Stomach (tissue), 19 donors: ENCODE measurements at places on chromosomes 5 and 9.

DNA sequence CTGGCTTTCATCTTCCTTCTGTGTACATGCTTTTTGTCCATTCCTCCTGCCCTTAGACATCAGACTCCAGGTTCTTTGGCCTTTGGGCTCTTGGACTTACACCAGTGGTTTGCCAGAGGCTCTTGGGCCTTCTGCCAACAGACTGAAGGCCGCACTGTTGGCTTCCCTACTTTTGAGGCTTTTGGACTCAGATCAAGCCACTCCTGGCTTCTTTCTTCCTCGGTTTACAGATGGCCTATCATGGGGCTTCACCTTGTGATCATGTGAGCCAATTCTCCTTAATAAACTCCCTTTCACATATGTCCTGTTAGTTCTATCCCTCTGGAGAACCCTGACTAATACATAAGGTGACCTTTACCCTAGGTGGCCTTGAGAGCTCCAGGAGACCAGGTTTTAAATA is 189.1 kb upstream of the CCNG1 start:
- no peaks in the 10 kb centered on the region for H3K27me3 ChIP-seq
- H3K4me3 ChIP-seq, result no peak overlapping the region
- H3K36me3 ChIP-seq, result no peaks in the 10 kb centered on the region

- no peak overlapping the region for H3K4me3 ChIP-seq
- H3K27ac ChIP-seq, result no peak overlapping the region
Observed at GRCh38 chr5:10904862-10905432, 143.9 kb upstream of the DAP start.

GRCh38 chr9:104987743-104988142 is 59.8 kb upstream of the ABCA1 start:
- H3K4me1 ChIP-seq, result peaks cover 54% of the 10 kb centered on the region
- H3K4me3 ChIP-seq, result no peak overlapping the region
- H3K27me3 ChIP-seq, result no peaks in the 10 kb centered on the region
- no peak for DNase-seq
- H3K27ac ChIP-seq, result no peak overlapping the region

GRCh38 chr5:143836161-143836725 is 24.3 kb downstream of the HMHB1 start:
- no peak overlapping the region for H3K4me3 ChIP-seq
- no peak for DNase-seq
- no peaks in the 10 kb centered on the region for H3K4me1 ChIP-seq
- no peaks in the 10 kb centered on the region for H3K27me3 ChIP-seq
- H3K27ac ChIP-seq, result no peak overlapping the region
- no peaks in the 10 kb centered on the region for H3K36me3 ChIP-seq

DNA sequence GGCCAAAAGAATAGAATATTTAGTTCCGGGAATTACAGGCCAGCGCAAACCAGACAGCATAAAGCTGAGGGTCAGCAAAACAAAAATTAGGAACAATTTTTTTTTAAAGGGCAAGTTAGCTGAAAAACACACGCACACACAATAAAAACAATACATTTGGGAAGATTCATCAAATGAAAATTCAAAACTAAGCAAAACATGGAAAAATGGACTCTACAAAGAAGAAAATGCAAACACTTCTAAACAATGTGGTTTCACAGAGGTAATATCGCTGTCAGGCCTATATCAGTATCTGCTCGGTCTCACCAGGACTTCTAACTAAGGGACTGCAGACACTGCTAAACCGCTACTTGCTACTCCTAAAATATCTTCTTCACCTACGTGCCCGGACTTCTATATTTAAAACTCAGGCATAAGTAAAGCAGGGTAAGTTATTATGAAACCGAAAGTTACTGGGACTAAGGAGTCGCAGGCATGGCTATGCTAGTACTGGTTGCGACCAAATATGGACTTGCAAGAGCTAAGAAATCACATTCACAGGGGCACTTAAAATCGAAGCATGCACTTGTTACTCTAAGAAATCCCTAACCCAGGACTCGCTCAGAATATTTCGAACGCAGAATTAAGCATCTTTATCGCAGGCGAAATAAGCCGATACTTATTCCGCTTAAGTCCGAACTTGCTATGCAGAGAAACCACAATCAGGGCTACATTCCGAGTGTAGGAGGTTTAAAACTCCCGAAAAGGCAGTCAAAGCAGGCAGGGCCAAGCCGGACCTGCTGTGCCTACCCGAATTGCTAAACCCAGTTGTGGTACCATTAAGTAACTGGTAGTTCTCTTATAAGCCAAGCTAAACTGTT is 2.3 kb downstream of the ANXA2R start:
- peak overlapping the region; percentile 47 for H3K27ac ChIP-seq
- DNase-seq, result peak; percentile 79
- H3K27me3 ChIP-seq, result peaks cover 98% of the 10 kb centered on the region
- H3K4me1 ChIP-seq, result no peaks in the 10 kb centered on the region
- H3K4me3 ChIP-seq, result peak overlapping the region; percentile 37
- H3K36me3 ChIP-seq, result no peaks in the 10 kb centered on the region

DNA sequence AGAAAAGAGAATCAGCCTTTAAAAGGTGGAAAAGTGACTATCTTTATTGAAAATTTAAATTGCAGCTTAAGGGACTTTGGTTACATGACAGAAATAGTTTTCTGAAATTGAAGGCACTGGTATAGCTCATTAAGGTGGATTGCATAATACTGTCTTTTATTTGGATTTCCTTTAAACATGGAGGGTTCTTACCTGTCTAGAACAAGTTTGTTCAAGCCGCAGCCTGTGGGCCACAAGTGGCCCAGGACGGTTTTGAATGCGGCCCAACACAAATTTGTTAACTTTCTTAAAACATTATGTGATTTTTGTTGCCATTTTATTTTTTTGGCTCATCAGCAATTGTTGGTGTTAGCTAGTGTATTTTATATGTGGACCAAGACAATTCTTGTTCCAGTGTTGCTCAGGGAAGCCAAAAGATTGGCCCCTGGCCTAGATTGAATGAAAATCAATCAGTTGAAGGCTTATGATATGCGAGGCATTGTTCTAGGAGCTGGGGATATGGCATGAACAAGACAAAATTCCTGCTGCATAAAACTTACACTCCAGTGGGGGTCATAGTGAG is 18.0 kb downstream of the NNT start:
- H3K27me3 ChIP-seq, result no peaks in the 10 kb centered on the region
- no peak overlapping the region for H3K27ac ChIP-seq
- no peak for DNase-seq
- no peak overlapping the region for H3K4me3 ChIP-seq
- H3K36me3 ChIP-seq, result no peaks in the 10 kb centered on the region

DNA sequence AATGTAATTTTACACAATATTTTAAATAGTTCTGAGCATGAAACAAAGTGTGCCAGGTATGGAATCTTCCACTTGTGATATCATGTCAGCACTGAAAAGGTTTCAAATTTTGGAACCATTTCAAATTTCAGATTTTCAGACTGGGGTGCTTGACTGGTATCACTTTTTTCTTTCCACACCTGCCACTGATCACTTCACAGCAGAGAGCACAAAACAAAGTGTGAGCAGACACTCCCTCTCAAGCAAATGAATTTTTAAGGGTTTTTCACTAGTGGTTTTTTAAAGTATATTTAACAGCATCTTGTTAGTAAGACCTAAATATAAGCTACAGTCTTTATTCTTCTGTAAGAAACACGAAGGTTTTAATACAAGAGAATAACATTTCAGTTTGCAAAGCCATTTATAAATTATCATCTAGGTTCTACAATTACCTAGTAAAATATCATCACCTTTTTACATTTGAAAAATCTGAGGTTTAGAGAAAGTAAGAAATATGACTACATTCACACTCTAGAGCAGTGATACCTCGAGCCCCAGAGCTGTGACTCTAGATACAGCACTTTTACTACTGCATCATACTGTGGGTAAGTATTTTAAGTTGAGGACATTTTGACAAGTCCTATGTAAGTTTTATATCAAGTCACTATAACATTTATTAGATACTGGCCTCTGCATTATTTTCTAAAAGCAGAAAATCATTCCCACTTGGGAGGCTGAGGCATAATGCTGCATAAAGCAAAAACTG is 14.6 kb downstream of the GOLPH3 start:
- peaks cover 6% of the 10 kb centered on the region for H3K36me3 ChIP-seq
- peaks cover 33% of the 10 kb centered on the region for H3K4me1 ChIP-seq
- H3K27me3 ChIP-seq, result no peaks in the 10 kb centered on the region
- DNase-seq, result no peak
- H3K4me3 ChIP-seq, result no peak overlapping the region
- H3K27ac ChIP-seq, result no peak overlapping the region

DNA sequence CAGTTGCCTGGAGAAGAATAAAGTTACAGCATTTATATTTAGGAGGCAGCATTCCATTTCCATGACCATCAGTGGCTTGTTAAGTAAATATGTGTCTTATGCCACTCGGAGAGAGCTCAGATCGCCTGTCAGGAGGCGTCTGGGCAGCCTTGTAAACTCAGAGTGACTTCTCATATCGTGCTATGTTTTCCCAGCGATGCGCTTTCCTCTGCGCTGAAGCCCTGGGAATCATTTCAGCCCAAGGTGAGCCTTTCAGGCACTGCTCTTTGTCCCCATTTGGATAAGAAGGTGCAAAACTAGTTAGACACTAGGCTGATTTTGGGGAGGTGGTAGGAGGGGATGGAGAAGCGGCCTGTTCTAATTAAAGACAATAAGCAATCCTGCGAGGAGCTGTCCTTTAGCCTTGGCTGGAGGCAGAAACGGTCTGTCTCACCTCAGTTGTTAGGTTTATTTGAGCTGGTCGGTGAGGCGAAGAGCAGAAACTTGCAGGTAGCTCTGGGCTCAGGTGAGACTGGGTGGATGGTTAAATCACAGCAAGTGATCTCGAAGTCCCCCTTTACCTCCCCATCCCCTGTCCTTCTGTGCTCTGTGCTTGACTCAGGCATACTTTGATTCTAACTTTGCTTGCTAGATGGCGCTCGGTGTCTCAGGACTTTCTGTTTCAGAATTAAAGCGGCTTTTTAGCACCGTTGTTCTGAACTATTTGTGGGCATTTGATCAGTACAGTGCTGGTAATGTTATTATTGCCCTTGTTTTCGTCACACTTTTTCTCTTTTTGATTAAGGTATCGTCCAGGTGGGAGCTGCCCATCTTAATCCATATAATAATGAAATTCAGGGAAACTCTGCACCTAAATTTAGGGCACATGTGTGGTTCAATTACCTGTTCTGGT is 24.6 kb downstream of the NR2F1 start:
- H3K36me3 ChIP-seq, result no peaks in the 10 kb centered on the region
- DNase-seq, result peak; percentile 85
- peaks cover 36% of the 10 kb centered on the region for H3K4me1 ChIP-seq

DNA sequence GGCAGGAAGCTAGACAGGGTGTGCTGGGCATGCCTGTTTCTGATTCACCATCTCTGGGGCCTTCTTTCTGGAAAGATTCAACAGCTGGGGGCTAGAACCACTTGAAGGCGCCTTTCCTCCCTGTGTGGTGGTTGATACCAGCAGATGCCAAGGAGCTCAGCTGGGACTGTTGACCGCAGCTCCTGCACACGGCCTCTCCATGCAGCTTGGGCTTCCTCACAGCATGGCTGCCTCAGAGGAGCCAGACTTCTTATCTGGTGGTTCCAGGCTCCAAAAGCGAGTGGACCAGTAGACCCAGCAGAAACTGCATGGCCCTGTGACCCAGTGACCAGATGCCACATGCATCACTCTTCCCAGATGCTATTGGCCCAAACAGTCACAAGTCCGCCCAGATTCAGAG is 74.7 kb upstream of the COL5A1 start:
- DNase-seq, result peak; percentile 5
- H3K4me1 ChIP-seq, result no peaks in the 10 kb centered on the region
- H3K27me3 ChIP-seq, result no peaks in the 10 kb centered on the region
- H3K27ac ChIP-seq, result no peak overlapping the region
- H3K36me3 ChIP-seq, result no peaks in the 10 kb centered on the region

- peaks cover 10% of the 10 kb centered on the region for H3K4me1 ChIP-seq
- H3K27me3 ChIP-seq, result no peaks in the 10 kb centered on the region
- H3K27ac ChIP-seq, result peak overlapping the region; percentile 10
- H3K36me3 ChIP-seq, result no peaks in the 10 kb centered on the region
- no peak overlapping the region for H3K4me3 ChIP-seq
- no peak for DNase-seq
Observed at GRCh38 chr5:157955541-157956172, 96.7 kb upstream of the CLINT1 start.

DNA sequence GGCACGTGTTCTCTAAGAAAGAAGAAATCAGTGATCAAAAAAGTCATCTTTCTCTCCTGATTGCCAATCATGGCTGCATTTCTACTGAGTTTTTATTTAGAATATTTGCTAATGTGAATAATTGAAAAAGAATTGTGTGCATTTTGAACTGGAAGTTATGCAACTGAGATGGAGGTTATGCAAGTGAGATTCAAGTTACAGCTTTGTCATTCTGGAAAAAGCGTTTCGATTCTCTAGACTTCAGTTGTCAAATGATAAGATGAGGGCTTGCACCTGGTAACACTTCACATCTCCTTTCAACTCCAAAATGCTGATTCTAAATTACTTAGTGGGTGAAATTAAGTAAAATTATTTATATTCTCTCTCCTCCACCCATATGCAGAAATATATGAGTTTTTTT is 36.4 kb downstream of the C6 start:
- no peak for DNase-seq
- no peaks in the 10 kb centered on the region for H3K36me3 ChIP-seq
- H3K4me3 ChIP-seq, result no peak overlapping the region
- H3K27me3 ChIP-seq, result no peaks in the 10 kb centered on the region

GRCh38 chr9:120894321-120895148 is 17.5 kb upstream of the PHF19 start:
- H3K27me3 ChIP-seq, result no peaks in the 10 kb centered on the region
- H3K36me3 ChIP-seq, result no peaks in the 10 kb centered on the region
- DNase-seq, result peak; percentile 87
- peak overlapping the region; percentile 38 for H3K4me3 ChIP-seq
- H3K27ac ChIP-seq, result peak overlapping the region; percentile 83
- peaks cover 6% of the 10 kb centered on the region for H3K4me1 ChIP-seq

- no peak overlapping the region for H3K27ac ChIP-seq
- no peaks in the 10 kb centered on the region for H3K36me3 ChIP-seq
- H3K27me3 ChIP-seq, result no peaks in the 10 kb centered on the region
- H3K4me1 ChIP-seq, result no peaks in the 10 kb centered on the region
Observed at GRCh38 chr5:53677632-53678031, 117.2 kb downstream of the NDUFS4 start.

GRCh38 chr5:98581112-98581997 is 192.1 kb upstream of the RGMB start:
- DNase-seq, result peak; percentile 11
- no peaks in the 10 kb centered on the region for H3K27me3 ChIP-seq
- H3K36me3 ChIP-seq, result no peaks in the 10 kb centered on the region
- no peak overlapping the region for H3K27ac ChIP-seq

- no peaks in the 10 kb centered on the region for H3K27me3 ChIP-seq
- DNase-seq, result peak; percentile 14
- no peaks in the 10 kb centered on the region for H3K4me1 ChIP-seq
- H3K27ac ChIP-seq, result no peak overlapping the region
Observed at GRCh38 chr9:133282464-133283238, 7.7 kb upstream of the ABO start.

GRCh38 chr5:128905568-128906110 is 59.6 kb upstream of the SLC27A6 start:
- H3K27ac ChIP-seq, result no peak overlapping the region
- no peak overlapping the region for H3K4me3 ChIP-seq
- H3K27me3 ChIP-seq, result no peaks in the 10 kb centered on the region
- H3K4me1 ChIP-seq, result no peaks in the 10 kb centered on the region
- no peaks in the 10 kb centered on the region for H3K36me3 ChIP-seq

GRCh38 chr5:102916109-102916508 is 161.0 kb downstream of the PAM start:
- H3K4me1 ChIP-seq, result peaks cover 11% of the 10 kb centered on the region
- DNase-seq, result no peak
- no peaks in the 10 kb centered on the region for H3K27me3 ChIP-seq
- H3K4me3 ChIP-seq, result no peak overlapping the region

GRCh38 chr5:124104344-124104743 is 592.4 kb downstream of the CSNK1G3 start:
- DNase-seq, result no peak
- H3K4me3 ChIP-seq, result no peak overlapping the region
- no peaks in the 10 kb centered on the region for H3K36me3 ChIP-seq
- no peak overlapping the region for H3K27ac ChIP-seq
- H3K4me1 ChIP-seq, result no peaks in the 10 kb centered on the region
